Epithelial cell of proximal tubule (primary cell): ENCODE measurements at places on chromosomes 7 and 10. TPM values are rescaled to one million over a fixed set of nuclear protein-coding genes. Genes with fewer than 3 reads are reported as not detected.

COL28A1 gene
- total RNA-seq = 0.36 and 0.40 TPM in 2 replicates

DNA sequence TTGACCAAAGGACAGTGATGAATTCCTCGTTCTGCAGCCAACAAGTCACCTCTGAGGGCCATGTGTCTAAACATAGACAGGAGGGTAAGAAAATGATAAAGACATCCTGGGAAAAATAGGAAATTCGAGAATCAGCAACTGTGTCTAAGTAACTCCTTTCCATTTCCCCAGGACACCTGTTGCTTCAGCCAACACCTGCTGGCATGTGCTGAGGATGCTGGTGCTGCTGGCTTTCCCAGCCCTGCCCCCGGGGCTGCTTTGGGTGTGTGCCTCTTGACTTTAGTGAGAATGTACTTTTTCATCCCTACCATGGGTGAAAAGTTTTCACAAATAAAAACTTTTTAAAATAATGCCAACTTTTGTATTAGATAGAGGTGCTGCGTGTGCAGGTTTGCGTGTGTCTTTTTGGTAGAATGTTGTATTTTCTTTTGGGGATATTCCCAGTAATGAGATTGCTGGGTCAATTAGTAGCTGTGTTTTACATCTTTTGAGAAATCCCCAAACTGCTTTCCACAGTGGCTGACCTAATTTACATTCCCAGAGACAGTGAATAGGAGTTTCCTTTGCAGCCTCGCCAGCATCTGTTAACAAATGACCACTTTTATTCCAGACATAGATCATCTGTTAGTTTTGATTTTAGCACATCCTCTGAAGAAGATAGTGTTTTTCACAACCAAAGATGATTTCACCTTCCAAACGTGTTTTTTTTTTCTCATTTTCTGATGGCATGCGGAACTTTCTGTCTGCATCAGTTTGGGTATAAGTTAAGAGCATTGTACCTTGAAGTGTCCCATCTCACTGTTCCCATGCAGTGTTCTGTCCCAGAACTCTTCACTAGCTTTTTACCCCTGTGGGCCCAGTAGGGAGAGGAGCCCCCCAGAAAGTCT is 104.2 kb upstream of the ACBD5 start:
- DNase-seq = no peak

OR6V1 gene
- not detected in 2 replicates for total RNA-seq

MLXIPL gene
- total RNA-seq = not detected in 2 replicates

TAC1 gene
- total RNA-seq = 1.8 and 4.4 TPM in 2 replicates

- no peak for DNase-seq
Measured at GRCh38 chr7:20797462-20798080, 10.9 kb upstream of the SP8 start.

YKT6 gene
- 79.3 and 111 TPM in 2 replicates for total RNA-seq

DNA sequence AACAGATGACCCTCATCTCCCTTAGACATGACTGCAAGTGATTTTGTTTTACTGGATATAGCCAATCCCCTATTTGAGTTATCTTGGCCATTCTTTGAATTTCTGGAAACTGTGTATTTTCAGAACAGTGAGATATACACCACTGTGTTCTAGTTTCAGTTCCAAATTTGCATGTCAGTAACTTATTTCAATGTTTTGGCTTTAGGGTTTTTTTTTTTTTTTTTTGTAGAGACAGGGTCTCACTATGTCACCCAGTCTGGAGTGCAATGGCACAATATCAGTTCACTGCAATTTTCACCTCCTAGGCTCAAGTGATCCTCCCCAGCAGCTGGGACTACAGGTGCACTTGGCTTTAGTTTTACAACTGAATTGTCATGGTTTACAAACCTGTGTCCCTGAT is 67.2 kb downstream of the ATAD1 start:
- no peak for DNase-seq

GRCh38 chr10:22655312-22655981 is 58.9 kb downstream of the PIP4K2A start:
- peak; percentile 89 for DNase-seq

WNT8B gene
- total RNA-seq = not detected in 2 replicates

SPDYE16 gene
- total RNA-seq = not detected in 2 replicates

GRCh38 chr7:11006291-11006690 is 32.6 kb downstream of the PHF14 start:
- no peak for DNase-seq

VIPR2 gene
- total RNA-seq = not detected in 2 replicates

DNA sequence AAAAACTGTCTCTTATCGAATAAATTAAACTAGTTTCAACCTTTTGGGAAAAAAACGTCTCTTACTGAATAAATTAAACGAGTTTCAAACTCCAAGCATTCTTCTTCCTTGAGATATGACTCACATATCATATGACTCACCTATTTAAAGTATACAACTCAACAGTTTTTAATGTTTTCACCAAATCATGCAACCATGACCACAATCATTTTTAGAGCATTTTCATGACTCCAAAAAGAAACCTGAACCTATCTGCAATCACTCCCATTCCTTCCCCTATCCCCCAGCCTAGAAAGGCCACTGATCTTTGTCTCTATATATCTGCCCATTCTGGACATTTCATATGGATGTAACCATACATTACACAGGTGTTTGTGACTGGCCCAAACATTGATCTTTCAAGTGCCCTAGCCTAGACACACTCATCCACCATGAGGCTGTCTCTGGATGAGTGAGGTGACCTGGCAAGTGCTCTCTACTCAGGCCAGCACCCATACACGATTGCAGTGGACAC is 115.3 kb downstream of the PIP4K2A start:
- DNase-seq = peak; percentile 67

- DNase-seq = no peak
Measured at GRCh38 chr10:132679217-132679595, 106.7 kb downstream of the NKX6-2 start.

DNA sequence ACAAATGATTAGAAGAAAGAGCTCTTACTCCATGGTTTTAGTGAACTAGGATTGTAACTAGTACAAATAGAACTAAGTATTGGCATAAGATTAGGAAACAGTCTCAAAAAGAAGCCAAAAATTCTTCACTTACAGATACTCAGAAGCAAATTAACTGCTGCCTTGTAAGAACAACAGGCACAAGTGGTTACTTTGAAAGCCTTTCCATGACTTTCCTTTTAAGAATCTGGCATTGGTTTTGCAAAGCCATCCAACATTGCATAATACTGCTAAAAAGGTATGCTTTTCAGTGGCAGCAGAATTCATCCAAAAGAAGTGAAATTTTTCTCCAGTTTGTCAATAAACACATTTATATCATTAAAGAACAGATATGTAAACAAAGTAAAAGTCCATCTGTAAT is 126.8 kb upstream of the ODAD2 start:
- no peak for DNase-seq

RELN gene
- 1.2 and 3.8 TPM in 2 replicates for total RNA-seq

DNA sequence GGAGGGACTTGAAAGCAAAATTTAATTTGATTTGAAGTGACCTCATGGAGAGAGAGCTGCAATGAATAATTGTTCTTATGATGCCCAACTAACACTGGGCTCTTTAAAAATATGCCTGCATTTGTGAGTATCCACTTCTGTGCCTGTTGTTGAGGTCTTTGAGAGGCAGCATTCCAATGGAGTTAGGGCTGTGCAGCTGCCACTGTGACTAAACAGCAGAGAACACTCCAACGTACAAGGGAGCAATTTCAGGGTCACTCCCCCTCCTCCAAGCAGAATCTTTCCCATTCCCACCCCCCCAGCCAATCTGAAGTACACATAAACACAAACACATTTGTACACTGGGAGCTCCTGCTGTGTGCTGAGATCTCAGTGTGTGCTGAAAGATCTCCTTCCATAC is 28.0 kb upstream of the GSAP start:
- no peak for DNase-seq

DNA sequence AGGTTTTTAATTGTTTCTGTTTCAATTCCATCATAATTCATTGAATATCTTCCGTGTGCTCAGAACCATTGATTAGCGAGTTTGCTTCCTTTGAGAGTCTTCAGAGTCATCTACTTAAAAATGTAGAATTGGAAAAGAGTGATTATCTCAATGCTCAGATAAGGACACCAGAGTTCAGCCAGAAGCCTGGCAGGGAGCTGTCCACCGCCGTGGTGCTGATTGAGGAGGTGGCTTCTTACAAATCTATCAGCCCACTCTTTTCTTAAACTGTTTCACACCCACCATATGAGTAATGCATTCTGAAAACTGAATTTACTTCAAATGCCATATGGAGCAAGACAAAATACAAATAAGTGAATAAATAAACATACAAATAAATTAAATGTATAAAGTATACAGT is 79.3 kb downstream of the INSYN2A start:
- no peak for DNase-seq

DNA sequence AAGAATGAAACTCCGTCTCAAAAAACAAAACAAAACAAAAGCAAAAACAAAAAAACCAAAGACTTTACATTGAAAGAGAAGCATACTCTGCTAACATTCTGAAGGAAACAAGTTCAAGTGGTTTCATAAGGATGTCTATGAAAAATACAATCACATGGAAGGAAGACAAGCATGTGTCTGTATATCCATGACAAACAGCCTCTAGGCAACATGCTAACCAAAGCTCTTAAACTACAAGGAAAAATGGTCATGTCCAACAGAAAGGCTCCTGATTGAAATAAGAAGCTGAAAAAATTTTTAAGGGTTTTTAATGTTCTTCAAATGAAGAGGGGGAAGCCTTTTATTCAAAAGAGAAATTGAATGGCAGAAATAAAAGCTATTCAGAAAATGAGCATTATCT is 64.9 kb downstream of the UBE2H start:
- DNase-seq = no peak

DRGX gene
- not detected in 2 replicates for total RNA-seq

SPOCK2 gene
- total RNA-seq = 27.9 and 63.7 TPM in 2 replicates

NSUN5 gene
- 39.8 and 80.3 TPM in 2 replicates for total RNA-seq

GRCh38 chr7:146208492-146208891 is 91.9 kb downstream of the CNTNAP2 start:
- no peak for DNase-seq

DNA sequence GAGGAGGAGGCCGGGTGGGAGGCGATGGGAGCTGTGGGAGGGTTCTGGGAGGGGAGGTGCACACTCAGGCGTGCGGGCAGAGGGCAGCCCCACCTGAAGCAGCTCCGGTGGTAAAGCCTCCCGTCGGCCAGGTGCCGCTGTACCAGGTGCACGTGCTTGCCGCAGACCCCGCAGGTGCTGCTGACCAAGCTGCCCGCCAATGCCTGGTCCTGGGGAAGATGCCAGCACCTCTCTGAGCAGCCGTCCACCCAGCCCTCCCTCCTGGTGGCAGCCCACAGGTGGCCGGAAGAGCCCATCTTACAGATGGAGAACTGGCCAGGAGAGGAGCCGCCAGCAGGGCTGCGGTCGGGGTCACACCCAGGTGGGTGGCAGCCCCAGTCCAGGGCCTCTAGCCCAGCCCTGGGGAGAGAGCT is 12.6 kb downstream of the MICALL2 start:
- no peak for DNase-seq

- no peak for DNase-seq
Measured at GRCh38 chr7:28939844-28940544, 18.1 kb downstream of the TRIL start.

- no peak for DNase-seq
Measured at GRCh38 chr10:101222683-101223273, 6.5 kb downstream of the LBX1 start.

GRCh38 chr10:14468023-14468441 is 137.3 kb upstream of the FRMD4A start:
- peak; percentile 51 for DNase-seq

CHAT gene
- total RNA-seq = not detected in 2 replicates

EMX2 gene
- 5.7 and 10.7 TPM in 2 replicates for total RNA-seq

PHKG1 gene
- 0.22 TPM in 1 of 2 replicates, not detected in the other for total RNA-seq

POLR2J gene
- 32.8 and 47.4 TPM in 2 replicates for total RNA-seq

GRCh38 chr7:135648235-135648634 is 14.1 kb upstream of the STMP1 start:
- no peak for DNase-seq

PPP1R3C gene
- 0.43 and 2.1 TPM in 2 replicates for total RNA-seq

GIMAP2 gene
- 0.07 TPM in 1 of 2 replicates, not detected in the other for total RNA-seq

TCAF2 gene
- total RNA-seq = 0.07 and 2.3 TPM in 2 replicates

- DNase-seq = no peak
Measured at GRCh38 chr7:139116999-139117398, 7.5 kb upstream of the ZC3HAV1 start.

- no peak for DNase-seq
Measured at GRCh38 chr10:16933783-16934182, 116.6 kb upstream of the RSU1 start.

- no peak for DNase-seq
Measured at GRCh38 chr7:73352784-73353183, 24.8 kb downstream of the FKBP6 start.

DNA sequence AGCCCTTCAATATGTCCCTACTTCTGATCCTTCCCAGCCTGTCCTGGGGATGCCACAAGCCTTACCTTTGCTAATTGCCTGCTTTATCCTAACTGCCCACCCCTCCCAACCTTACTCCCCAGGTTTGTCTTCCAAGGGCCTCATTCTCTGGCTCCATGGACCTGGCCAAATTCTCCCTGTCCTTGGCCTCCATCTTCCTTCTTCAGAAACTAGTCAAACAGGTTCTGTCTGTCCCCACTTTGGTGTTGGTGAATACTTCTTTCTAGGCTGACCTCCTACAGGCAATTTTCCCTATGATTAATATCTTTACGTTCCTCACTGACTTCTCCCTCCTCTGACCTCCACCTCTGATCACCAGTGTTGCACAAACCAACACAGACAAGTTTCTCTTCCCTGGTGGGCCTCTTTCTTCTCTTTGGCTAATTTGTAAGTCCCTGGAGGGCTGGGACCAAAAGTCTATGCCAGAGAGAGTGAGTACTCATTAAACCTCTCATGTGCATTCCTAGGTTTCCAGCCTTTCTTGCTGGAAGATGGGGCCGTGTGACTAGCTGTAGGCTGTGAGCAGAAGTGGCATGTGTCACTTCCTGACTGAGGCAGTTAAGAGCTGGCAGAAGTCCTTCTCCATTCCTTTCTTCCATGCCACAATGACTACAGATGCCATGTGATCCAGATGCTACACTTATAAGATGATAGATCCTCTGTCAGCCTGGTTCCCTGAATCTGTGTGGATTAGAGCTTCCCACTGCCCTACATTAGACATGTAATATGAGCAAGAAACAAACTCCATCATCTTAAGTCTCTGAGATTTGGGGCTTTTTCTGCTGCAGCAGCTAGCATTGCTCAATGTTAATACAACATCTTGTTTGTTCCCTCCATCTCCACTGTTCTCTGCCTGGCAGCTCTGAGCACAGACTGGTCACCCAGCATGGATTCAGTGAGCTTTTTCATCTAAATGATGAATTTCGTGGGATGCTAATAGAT is 382.7 kb downstream of the RPS24 start:
- no peak for DNase-seq
